ENCODE measurements at places on chromosomes 6 and 20. TPM values are rescaled to one million over a fixed set of nuclear protein-coding genes. Genes with fewer than 3 reads are reported as not detected.

The ANKRD66 gene
- total RNA-seq: not detected

The HTR1E gene
- total RNA-seq: not detected

GRCh38 chr20:10379761-10380160 lies 54.3 kb downstream of the MKKS start:
- no peak for DNase-seq

- DNase-seq: peak; percentile 96
Observed at GRCh38 chr6:169070506-169071176, 183.0 kb downstream of the THBS2 start.

- no peak for DNase-seq
Observed at GRCh38 chr6:81901551-81901966, 149.1 kb upstream of the TENT5A start.

GRCh38 chr6:163490826-163491577 lies 76.5 kb downstream of the QKI start:
- DNase-seq: no peak

- no peak for DNase-seq
Observed at GRCh38 chr6:2741756-2742155, 9.0 kb downstream of the MYLK4 start.

DNA sequence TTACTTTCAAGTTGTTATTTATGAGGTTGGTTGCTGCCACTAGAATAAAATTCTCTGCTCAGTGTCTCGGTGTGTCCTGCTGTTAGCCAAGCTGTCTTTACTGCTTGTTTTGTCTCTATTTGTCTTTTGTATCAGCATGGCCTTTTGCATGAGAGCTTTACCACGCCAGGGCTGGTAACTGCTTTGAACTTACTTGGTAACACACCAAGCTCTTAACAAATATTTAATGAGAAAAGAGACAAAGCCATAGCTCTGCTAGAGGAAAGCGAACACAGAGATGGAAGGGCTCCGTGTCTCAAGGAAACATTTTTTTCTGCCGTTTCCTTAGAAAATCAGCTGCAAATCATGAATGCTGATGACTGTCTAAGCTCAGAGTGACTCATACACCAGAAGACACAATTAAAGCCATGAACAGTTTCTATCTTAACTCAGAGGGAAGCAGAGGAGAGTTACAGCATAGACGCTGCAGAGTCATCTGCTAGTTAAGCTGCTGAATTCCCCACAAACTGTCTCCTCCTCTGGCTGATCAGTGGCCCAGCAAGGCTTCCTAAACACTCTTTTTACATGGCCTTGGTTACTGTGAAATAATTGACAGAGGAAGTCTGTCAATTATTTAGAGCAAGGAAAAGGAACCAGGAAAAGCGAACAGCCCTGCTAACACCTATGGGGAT lies 44.8 kb downstream of the AGPAT4 start:
- no peak for DNase-seq

Data from chondrocyte (in vitro differentiated cells).